Hindlimb muscle (tissue), 1 donor: ENCODE measurements at places on chromosomes 3 and 15. TPM values are rescaled to one million over a fixed set of nuclear protein-coding genes. Genes with fewer than 3 reads are reported as not detected.

DNA sequence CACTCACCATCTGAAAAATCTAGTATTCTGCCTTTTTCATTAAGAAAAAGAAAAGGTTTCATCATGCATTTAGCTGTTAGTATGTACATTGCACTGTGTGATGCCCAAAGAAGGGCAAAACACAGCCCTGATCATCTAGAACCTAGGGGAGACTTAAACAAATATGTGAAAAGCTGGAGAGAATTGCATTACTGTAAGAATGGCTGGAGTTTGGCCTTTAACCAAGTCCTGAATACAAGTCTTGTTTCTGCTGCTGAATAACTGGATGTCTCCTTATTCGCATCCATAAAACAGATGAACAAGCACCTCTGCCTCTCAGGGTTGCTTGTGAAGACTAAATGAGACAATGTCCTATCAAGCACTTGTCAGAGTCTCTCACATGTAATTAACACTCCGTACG is 233.4 kb upstream of the LRTM1 start:
- no peak for DNase-seq

- DNase-seq, result no peak
Observed at GRCh38 chr3:50278123-50278879, 586 bp upstream of the LSMEM2 start.

DNA sequence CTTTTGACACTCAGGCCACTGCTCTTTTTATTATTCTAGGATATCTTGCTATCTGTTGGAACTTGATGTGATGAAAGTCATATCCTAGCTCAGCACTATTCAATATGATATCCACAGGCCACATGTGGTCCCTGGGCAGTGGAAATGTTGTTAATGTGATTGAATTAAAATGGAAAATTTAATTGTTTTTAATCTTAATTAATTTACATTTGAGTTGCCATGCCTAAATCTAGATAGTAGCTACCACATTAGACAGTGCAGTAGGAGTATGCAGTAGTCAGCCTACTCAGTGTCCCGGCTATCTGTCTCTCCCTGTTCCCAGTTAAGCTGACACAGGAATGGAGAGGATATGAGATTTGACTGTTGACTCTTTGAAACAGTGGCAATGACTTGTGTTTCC is 460.2 kb downstream of the GBE1 start:
- DNase-seq, result no peak

DNA sequence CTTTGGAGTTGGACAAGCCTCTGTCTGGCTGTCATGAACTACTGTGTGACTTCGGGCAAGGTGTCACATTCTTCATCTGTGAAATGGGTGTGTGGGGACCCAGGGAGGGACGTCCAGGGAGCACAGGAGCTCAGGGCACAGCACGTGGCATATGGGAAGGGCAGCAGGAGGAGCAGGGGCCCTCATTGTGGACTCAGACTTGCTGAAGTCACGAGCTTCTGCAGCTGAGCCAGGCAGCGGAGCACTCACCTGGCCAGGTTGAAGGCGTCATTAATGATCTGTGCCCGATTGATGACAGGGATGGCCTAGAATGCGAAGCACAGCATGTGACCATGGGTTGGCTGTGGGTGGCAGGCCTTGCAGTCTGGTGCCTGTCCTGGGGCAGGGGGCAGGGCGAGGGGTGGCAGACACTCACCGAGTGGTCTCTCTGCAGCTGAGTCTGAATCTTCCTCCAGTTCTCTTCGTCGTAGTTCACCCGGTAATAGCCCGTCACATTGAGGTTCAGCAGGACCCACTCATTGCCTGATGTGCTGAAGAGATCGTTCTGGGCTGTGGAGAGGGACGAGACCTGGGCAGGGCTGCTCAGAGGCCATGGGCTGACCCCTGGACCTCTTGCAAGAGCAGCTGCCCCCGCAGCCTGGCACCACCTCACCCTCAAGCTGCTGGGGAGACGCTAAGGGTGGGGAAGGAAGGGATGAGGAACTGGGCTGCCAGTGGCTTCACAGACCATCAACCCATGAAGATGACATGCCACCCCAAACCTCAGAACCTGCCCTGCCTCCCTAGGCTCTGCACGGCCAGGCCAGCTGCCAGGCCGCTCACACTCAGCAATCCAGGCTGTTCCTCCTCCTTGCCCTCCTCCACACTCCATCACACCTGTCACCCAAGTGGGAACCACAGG is 15.4 kb downstream of the ANPEP start:
- DNase-seq, result no peak

DNA sequence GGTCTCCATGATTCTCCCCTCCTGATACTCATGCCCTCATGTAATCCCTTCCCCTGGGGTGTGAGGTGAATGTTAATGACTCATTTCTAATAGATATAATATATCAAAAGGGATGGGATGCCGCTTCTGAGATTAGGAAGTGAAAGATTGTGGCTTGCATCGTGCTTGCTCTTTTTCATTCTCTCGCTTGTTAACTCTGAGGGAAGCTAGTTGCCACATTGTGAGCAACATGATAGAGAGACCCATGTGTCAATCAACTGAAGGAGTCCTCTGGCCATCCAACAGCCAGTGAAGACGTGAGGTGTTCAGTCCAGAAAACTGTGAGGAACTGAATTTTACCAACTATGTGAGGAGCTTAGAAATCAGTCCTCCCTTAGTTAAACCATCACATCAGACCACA is 28.9 kb upstream of the DRD3 start:
- DNase-seq, result no peak

- no peak for DNase-seq
Observed at GRCh38 chr3:4496087-4496452, 2.9 kb downstream of the ITPR1 start.

DNA sequence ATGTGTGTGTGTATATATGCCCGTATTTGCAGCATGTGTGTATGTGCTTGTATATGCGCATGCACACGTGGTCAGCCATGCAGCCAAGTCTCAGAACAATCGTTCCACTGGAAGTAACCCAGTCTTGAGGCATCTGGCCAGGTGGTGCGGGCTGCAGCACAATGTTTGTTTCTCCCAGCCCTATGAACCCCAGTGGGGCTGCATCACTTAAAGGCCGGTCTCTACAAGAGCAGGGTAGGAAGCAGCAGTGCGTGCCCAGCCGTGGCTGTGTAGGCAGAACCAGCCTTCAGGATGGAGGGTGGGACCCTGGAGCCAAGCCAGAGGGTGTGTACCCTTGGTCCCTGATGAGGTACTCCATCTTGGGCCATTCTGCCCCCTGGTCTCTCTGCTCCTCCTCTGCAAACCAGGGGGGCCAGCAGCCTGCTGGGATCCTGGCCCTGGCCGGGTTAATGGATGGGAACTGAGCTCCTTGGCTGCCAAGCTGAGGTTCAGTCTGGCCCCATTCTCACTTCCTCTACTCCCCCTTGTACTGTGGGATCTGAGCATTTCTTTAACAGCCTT is 11.8 kb downstream of the KLF13 start:
- no peak for DNase-seq

GRCh38 chr15:53247041-53247708 is 457.0 kb upstream of the ONECUT1 start:
- DNase-seq, result no peak

- DNase-seq, result peak; percentile 43
Observed at GRCh38 chr3:72892081-72892775, 4.4 kb downstream of the GXYLT2 start.

DNA sequence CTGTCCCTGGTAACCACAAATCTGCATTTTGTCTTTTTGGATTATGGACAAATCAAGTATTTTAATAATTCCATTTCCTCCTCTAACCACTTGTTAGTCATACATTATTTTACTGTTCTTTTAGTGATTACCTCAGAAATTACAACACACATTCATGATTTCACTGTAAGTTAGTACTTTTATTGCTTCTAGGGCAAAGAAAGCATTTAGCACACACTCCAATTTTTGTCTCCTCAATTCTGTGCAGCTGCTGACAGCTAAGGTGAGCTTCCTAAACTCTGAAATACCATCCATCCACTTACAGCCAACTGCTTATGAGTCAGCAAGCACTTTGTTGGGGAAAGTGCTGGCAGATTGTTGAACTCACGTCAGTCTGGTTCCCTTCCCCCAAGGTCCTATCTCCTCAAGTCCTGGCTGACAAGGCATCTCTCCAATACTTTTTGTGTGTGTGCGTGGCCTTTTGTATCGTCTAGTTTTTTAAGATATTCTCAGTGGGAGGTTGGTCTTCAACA is 49.4 kb upstream of the TNFAIP8L3 start:
- no peak for DNase-seq

- DNase-seq, result no peak
Observed at GRCh38 chr3:115667738-115668065, 44.4 kb downstream of the GAP43 start.

DNA sequence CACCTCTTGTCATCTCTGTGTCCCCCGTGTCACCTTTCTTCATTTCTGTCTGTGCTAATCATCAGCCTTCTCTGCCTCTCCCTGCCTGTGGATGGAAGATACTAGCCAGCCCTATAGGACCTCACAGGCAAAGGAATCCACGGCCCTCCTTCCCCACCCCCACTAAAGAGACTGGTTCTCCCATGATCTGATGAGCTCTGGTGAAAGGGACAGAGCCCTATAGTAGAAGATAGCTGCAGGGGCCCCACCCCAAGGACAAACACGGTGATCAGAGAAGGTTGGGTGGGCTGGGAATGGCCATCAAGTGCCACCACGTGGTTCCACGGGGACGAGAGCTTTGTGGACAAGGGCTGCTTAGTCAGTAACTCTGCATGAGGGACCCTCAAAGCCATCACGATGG is 27.8 kb upstream of the RASA2 start:
- no peak for DNase-seq

DNA sequence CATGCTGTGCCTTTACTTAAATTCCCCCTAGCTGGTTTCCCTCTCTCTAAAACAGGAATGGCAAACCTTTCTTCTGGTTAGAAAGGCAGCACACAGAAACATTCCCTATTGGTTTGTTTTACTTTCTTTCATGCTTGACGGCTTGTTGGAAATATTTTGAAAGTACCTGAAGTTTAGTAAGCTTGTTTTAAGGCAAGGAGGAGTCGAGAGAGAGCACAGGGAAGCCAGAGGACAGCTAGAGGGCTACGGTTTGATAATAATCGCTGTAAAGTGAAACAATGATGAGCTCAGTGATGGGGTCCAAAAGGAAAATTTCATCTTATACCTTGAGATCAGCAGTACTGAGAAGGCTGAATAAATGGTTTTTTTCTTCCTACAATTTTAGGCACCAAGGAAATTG is 64.1 kb downstream of the ATP13A4 start:
- DNase-seq, result no peak

GRCh38 chr3:195372220-195372619 is 70.6 kb downstream of the ACAP2 start:
- no peak for DNase-seq

DNA sequence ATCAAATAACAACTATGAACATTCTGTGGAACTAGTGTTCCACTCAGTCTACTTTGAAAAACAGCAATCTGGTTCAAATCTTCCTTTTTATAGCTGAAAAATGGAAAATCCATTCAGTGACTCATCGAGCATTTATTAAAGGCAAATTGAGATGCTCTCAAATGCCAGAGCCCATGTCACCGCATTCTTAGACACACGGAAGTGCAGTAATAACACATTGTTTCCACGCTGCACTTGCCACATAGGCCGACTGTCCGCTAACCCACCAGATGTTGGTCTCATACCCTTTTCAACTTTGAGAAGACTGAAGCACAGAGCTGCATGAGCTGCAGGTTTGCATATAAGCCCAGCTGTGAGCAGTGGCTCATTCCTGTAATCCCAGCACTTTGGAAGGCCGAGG is 95.9 kb downstream of the TMEM266 start:
- peak; percentile 68 for DNase-seq

- DNase-seq, result no peak
Observed at GRCh38 chr3:142434503-142434902, 13.3 kb downstream of the XRN1 start.

The ALDH1A2 gene
- 18.5 TPM for polyA plus RNA-seq

The EFL1 gene
- 12.2 TPM for polyA plus RNA-seq

The KLF15 gene
- polyA plus RNA-seq, result 1.6 TPM

The ANO10 gene
- polyA plus RNA-seq, result 15.4 TPM

The ADGRG7 gene
- polyA plus RNA-seq, result not detected
